ENCODE measurements at places on chromosomes 16 and 17.

- DNase-seq = no peak
These were observed 15.9 kb downstream of the VEZF1 start for GRCh38 chr17:57972151-57972550.

- DNase-seq = no peak
These were observed 148.6 kb downstream of the CLEC16A start for GRCh38 chr16:11092788-11093571.

DNA sequence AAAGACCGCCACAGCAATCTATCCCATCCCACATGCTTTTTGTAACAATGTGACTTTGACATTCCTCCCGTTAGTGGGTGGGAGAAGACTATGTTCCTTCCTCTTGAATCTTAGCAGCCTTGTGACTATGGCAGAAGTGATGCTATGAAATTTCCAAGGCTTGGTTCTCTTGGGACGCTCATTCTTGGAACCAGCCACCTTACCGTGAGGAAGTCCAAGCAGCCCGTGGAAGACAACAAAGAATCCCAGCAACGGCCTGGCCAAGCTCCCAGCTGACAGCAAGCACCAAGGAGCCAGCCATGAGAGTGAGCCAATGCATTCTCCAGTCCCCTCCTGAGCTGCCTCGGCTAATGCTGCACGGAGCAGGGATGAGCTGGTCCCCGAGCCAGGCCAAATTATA, 62.3 kb downstream of the VPS53 start:
- no peak for DNase-seq

GRCh38 chr17:68849673-68850610, 105.2 kb downstream of the ABCA8 start:
- DNase-seq = no peak

DNA sequence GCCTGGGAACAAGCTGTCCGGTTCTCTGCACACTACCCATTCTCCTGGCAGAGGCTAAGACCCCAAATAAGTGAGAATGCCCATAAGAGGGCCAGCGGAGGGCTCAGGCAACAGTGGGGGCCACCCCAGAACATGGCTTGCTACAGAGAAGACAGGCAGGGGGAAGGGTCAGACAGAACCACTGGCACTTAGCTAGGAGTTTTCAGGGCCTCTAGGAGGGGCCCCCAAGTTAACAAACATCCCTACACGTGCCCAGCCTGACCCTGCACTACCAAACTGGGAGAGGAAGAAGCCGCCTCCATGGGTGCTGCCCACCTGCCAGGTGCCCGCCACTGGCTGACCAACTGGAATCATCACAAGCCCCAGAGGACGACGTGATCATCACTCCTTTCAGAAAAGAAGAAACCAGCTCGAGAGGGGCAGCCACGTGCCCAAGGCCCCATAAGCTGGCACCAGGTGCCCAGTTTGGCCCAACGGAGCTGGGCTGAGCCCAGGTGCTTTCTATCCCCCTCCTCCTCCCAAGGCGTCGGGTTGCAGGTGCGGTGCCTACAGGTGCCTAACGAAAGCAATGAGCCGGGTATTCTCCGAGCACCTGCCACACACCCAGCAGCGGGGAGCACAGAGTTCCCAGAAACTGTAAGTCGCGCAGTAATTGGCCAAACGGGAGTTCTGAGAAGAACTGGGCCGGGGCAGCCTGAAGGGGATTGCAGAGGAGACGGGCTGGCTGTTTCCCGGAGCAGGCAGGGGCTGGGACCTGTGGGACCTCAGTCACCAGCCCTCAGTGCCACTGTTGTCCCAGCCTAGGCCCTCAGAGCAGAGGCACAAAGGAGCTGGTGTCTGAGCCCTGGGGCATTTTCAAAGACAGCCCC, 13.2 kb downstream of the RPH3AL start:
- DNase-seq = no peak

- DNase-seq = no peak
These were observed 20.3 kb downstream of the RAB11FIP4 start for GRCh38 chr17:31411707-31412285.

- DNase-seq = no peak
These were observed 53.7 kb downstream of the CACNG1 start for GRCh38 chr17:67098006-67098405.

All from naive thymus-derived CD8-positive, alpha-beta T cell (primary cell).